ENCODE measurements at places on chromosomes 3 and 15.

DNA sequence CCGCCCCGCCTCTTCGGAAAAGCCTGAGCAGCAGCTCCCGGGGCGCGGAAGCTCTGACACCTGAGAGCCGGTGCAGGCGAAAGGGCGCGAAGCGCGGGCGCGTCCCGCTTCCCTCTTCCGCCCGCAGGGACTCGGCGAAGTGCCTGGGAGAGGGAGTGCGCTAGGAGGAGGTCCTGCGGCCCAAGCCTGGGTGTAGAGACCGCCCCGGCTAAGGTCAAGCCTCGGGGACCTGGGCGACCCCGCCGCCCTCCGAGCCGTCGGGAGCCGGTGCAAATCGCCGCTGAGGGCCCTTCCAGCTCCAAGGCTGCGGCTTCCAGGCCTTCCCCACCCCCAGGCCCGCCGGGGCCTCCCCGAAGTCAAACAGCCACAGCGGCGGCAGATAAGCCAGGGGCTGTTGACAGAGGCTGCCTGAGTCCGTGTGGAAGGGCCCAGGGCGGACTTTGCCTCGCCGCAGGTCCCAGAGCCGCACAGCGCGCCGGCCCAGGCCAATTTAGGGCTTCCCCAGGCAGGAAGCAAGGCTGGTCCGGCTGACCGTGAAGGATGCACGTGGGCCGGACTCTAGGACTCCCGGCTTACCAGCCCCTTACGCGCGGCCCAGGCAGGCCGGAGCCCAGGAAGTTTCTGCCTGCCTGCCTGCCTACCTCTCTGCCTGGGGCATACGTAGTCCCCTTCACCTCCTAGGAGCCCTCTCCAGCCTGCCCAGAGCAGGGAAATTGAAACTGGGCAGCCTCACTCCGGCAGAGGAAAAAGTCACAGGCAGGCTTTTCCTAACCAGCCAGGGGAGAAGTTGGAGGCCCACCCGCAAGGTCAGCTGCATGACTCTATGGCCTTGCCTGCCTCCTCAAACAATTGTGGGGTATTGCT, 2.3 kb downstream of the ITPKA start:
- no peak for DNase-seq

DNA sequence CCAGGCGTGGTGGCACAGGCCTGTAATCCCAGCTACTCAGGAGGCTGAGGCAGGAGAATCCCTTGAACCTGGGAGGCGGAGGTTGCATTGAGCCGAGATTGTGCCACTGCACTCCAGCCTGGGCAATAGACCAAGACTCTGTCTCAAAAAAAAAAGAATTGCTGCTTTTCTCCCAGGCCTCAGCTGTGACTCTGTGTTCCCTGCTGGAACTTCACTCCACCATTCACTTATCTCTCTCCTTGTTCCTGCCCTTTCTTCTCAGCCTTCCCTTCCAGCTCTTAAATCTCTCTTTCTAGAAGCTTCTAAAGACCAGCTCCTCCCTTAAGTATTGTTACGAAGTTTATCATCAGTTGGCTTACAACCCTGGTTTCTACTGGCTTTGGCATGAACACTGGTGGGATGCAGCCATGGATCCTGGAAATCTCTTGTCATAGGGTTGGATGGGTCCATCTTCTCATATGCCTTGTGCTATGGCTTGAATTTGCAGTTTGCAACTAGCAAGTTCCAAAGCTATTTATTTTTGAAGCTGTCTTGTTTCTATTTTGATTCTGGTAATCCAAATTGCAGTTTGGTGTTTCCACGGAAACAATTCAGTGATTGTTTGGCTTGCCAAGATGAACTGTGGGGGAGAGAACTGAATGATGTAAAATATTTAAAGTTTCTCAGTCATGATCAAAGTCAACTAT, 10.5 kb downstream of the C3orf62 start:
- no peak for DNase-seq

DNA sequence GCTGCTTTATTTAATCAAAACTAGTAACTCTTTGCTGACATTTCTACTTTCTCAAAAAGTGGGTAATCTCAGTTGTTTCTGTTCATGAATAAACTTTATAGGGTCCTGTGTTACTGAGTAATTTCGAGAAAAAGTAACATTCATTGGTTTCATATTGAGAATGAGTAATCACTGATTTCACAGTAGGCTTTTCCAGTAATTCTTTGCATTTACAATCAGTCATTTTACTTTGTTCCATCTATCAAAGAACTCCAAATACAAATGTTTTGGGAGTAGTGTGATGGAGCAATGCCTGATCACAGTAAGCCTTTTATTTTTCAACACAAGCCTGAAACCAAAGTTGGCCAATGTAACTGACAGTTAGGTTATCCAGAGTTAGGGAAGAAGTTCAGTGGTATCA, 353.6 kb downstream of the ULK4 start:
- no peak for DNase-seq

GRCh38 chr15:25188051-25188450, 233.3 kb downstream of the SNRPN start:
- DNase-seq, result no peak

- DNase-seq, result no peak
These were observed 900.5 kb downstream of the EPHA3 start for GRCh38 chr3:90007778-90008499.

- no peak for DNase-seq
These were observed 133.1 kb upstream of the CPNE4 start for GRCh38 chr3:132167870-132168269.

DNA sequence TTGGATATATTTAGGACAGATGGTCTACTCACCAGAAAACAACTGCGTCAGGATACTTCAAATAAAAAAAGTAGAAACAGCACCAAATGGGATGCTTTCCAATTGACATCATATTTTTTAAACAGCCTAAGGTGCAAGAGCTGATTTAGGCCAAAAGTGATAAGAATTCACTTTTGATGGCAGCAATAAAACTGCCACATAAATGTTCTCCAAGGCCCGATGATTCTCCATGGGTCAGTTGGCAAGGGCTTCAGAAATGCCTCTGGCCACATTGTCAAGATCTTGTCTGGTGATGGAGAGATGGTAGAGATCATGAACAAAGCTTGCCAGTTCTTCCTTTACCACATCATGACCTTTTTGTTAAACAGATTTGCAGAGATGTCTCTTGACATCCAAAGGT, 38.9 kb downstream of the LDHAL6B start:
- DNase-seq, result no peak

DNA sequence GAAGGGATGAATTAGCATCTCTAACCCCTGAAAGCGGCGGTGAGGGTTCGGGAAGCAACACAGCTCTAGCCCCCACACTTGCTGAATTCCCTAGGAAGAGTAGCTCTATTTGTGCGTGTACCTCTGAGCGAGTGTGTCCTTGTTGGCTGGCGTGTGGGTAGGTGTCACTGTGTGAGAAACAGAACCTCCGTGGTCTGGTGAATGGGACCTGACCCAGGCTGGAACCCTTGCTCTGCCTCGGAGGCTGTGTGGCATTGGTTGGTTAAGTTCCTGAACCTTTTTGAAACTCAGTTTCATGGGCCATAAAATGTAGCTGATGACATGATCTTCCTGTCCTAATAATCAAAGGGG, 414 bp upstream of the TMEM115 start:
- DNase-seq, result no peak

DNA sequence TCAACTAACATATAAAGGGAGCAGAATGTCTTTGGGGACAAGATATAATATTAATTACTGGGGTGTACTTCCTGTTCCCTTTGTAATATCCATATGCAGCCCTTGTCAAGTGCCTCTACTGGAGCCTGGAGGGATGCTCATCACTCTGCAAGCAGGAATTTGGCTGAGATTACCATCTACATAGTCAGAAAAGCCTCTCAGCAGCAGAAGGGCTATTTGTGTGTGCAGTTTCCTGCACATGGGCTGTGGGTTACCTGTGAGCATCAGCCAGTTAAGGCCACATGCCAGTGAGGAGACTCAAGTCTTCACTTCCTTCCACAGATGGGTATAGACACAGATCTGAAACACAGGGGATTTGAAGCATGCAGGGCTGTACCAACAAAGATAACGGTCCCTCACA, 278.1 kb upstream of the PLSCR5 start:
- no peak for DNase-seq

GRCh38 chr3:71478568-71478967, 105.0 kb downstream of the FOXP1 start:
- DNase-seq, result peak; percentile 72

DNA sequence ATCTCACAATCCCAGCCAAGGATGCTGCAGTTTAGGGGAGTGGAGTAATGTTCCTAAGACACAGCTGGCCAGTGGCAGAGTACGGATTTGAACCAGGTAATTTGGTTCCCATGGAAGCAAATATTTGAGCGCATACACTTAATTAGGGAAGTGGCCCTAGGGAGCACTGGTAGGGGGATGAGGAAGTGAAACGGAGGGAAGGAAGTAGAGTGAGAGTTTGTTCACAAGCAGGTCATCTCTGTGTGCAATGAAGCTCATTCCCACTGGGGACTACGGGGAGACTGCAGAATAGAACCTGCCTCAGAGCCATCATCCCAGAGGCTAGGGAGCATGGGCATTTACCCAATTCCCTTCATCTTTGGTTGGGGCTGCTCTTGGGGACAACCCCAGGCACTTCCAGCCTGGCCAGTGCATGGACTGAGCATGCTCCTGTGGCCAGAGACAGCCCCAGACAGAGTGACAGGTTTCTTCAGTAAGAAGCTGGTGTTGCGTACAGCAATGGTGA, 317.2 kb upstream of the PROK2 start:
- DNase-seq, result peak; percentile 25

- no peak for DNase-seq
These were observed 301.5 kb downstream of the PYDC2 start for GRCh38 chr3:191762323-191762960.

GRCh38 chr3:43307649-43308048, 21.3 kb downstream of the SNRK start:
- DNase-seq, result no peak

GRCh38 chr3:171788546-171789351, 21.5 kb downstream of the PLD1 start:
- DNase-seq, result no peak

- no peak for DNase-seq
These were observed 111.4 kb downstream of the IQCH start for GRCh38 chr15:67365994-67366393.

DNA sequence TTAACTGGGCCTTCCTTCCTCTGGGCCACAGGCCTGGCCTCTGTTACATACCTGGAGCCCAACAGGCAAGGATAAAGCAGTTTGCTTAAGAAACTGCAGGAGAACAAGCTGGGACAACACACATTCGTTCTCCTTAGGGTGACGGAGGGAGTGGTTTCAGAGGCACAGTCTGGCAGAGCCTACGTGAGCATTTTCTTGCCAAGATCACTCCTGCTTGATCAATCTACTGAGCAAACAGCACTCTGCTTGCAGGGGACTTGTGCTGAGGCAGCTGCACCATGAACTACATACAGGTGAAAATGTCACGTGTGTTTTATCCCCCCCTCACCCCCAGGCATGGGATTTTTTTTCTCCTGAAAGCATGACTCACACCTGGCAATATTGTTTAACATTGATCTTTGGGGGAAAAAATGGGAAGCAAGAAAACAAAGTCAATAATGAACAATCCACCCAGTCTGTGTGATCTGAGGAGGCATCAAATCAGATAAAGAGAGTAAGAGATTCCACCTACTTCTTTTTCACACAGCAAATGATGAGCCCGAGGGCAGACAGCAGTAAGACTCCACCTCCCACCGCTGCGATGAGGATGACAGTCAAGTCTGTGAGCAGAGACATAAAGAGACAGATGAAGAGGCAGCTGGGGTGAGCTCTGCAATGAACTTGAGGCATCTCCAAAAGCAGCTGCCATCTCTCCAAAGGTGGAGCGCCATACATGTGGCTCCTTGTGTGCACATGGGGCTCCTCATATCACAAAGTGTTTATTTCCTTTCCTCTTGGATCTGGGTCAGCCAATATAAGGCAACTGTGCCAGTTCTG, 57.4 kb downstream of the CDCP1 start:
- no peak for DNase-seq

- no peak for DNase-seq
These were observed 78.0 kb upstream of the RARB start for GRCh38 chr3:25349828-25350724.

DNA sequence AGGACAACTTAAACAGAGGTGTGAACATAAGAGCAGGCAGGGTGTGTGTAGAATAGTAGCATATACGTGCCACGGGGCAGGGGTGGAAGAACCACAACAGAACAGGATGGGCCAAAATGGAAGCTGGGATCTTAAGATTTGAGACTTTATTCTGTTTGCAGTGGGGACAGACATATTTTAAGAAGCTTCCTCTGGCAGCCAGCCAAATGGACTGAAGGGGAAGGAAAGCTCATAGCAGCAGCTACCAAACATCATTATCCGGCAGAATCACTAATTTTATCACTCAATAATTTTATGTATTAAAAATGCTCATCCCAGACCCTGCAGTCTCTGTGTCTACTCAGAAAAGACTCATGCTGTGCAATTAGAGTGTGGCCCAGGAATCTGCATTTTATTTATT, 130.9 kb upstream of the CTDSPL start:
- DNase-seq, result no peak

DNA sequence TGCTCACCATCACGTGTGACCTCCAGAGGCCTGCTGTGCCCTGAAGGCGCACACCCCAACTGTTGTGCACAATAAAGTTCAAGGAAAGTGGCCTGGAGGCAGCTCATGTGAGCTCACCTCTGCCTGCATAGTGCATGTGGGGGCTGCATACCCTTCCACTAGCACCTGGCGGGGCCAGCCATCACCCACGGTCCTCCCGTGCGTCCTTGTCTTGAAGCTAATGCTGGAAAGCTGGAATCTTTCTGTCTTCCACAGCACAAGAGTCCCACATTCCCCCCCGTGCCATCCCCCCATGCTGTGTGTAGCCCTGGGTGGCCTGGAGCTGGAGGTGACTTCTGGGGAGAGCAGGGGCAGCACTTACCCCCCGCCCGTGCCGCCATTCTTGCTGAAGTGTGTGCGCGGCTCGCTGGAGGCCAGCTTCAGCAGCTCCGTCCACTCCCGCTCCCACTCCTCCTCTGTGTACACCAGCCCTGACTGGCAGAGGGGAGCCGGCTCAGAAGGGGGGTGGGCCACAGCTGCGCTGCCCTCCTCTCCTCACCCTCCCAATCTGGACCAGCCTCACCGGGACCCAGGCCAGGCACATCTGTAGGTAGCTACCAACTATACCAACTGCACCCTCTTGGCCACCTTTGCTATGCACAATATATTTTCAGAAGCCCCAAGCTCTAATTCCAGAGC, 199.5 kb downstream of the KLF13 start:
- DNase-seq, result no peak

GRCh38 chr3:46349484-46350261, 4.2 kb upstream of the CCR2 start:
- DNase-seq, result no peak

DNA sequence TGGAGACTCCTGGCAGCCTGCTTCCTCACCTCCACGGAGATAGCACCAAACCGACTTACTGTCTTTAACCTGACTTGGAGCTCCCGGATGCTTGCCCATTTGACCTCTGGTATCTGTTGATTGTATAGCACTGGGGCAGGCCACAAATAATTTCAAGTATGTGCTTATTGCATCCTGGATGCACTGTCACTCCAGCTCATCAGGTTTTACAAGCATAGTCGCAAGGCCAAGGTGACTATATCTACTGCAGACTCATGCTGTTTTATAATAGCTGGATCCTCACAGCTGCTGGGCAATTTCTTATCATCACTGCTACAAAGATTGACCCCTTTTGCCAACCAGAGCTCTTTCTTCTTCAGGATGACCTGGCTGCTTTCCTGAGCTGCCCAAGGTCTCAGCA, 45.6 kb downstream of the PEX5L start:
- DNase-seq, result no peak
